Lung (tissue), 17 donors: ENCODE measurements at places on chromosomes 11 and 22. TPM values are rescaled to one million over a fixed set of nuclear protein-coding genes. Genes with fewer than 3 reads are reported as not detected.

- no peak for DNase-seq
These were observed 47.7 kb upstream of the SC5D start for GRCh38 chr11:121244884-121245283.

Gene P4HA3
- total RNA-seq, result 3.3 TPM

DNA sequence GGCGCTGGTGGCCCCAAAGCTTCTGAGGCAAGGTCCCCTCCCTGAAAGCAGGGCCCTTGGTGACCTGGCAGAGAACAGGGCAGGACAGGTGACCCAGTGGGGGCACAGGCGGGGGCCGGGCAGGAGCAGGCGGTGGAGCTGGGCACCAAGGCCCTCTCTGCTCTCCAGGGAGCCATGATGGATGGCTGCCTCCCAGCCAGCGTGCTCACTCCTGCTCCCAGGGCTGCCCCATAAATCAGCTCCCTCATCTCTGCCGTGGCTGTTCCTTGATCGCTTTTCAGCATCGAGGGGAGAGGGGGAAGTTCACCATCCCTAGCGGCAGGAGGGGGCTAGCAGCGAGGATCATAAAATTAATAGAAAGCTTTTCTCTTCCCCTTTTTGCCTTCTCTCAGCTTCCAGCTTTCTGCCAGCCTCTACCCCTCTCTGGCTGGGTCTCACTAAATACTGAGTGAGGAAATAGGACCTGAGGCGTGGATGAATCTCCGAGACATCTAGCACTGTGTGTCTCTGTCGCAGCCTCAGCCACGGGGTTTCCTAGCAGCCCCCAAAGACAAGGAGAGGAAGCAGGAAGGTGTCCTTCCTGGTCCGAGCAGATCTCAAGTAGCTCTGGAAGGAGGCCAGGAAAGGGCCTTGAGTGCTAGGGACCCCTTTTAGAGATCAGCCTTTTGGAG is 22.2 kb upstream of the ELFN2 start:
- no peak for DNase-seq

DNA sequence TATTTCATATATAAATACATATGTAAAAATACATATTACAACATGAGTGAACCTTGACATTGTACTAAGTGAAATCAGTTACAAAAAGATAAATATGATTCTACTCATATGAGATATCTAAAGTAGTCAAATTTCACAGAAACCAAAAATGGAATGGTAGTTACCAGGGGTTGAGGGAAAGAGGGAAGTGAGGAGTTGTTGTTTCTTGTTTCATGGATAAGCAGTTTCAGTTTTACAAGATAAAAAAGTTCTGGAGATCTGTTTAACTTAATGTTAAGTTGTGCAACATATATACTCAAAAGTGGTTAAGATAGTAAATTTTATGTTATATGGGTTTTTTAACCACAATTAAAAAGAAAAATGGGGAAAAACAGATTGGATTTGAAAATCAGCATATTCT is 107.7 kb downstream of the ELP4 start:
- no peak for DNase-seq

DNA sequence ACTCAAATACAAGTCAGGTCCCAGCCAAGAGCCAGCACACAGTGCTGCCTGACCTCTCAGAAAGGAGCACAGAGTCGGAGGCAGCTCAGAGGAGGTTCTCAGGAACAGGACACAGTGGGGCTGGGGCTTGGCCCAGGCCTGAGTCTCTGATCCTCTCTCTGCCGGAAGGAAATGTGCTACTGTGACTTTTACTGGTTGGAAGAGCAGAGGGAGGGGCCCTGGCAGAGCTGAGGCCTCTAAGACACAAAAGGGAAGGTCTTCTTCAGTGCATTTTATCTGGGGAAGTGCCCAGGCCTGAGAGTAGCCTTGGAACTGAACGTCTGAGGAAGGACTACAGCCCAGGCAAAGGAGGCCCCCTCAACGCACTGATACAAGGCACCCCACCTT is 16.2 kb upstream of the CASTOR1 start:
- no peak for DNase-seq
